Fibroblast of the aortic adventitia (primary cell): ENCODE measurements at places on chromosomes 11 and 22. TPM values are rescaled to one million over a fixed set of nuclear protein-coding genes. Genes with fewer than 3 reads are reported as not detected.
A peak's percentile ranks its signal among the peaks of the same experiment; 100 is the strongest.

DNA sequence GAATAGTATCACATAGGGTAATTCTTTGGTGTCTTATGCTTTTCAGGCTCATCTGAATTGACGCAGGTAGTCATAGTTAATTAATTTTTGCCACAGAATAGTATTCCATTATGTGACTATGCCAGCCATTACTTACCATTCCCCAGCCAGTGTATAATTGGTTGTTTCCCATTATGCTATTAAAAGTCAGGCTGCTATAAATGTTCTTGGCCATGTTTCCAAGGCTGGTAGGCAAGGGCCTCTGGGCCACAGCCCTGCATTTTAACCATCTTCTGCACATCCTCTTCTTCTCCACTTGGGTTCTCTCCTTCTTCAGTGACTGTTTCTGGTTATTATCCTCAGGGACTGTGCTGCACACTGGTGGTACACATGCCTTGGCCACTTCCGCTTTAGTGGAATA, 190.9 kb downstream of the ADAMTS15 start:
- DNase-seq = no peak

GRCh38 chr22:26941896-26942636, 284.7 kb downstream of the MIAT start:
- DNase-seq = peak; percentile 1

GRCh38 chr11:102361086-102362031, 14.3 kb downstream of the BIRC2 start:
- DNase-seq = no peak

- peak; percentile 65 for DNase-seq
Observed at GRCh38 chr11:9726321-9727022, 62.6 kb downstream of the SWAP70 start.

ACTN3 gene
- not detected in 2 replicates for total RNA-seq

- DNase-seq = no peak
Observed at GRCh38 chr22:19060356-19061009, 61.7 kb downstream of the DGCR2 start.

DNA sequence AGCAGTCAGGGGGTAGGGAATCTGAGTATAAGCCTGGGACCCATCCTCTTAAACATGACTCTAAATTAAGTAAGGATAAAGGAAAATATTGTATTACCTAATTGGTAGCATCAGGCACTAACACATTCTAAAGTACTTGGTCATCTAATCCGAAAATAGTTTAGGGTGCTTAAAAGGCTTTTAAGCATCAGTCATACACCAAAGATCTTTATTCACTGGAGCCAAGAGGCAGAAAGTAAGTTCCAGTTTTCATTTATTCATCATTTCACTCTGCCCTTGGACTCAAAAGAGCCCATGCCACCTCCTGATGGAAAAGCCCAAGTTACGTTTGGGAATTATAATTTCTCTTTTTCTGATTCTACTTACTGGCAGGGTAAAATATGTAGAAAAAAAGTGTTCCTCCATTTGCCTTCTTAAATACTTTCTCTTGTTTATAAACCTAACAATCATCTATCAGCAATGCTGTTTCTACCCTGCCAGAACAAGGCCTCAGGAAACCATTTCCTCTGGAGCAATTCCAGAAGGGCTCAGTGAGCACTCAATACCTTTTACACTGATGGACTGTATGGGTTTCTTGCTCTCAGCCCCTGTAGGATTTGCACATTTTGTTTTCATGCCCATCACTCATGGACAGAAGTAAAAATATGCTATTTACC, 120.1 kb upstream of the SLC5A12 start:
- DNase-seq = peak; percentile 84

OR51E2 gene
- total RNA-seq = not detected in 2 replicates

GRCh38 chr11:76322540-76322939, 58.4 kb downstream of the THAP12 start:
- DNase-seq = peak; percentile 61

PES1 gene
- 54.9 and 189 TPM in 2 replicates for total RNA-seq

DEPDC7 gene
- 3.5 and 9.9 TPM in 2 replicates for total RNA-seq

MRGPRF gene
- 34.3 and 41.8 TPM in 2 replicates for total RNA-seq

GRCh38 chr11:118082880-118083552, 3.7 kb downstream of the SMIM35 start:
- DNase-seq = no peak

DNA sequence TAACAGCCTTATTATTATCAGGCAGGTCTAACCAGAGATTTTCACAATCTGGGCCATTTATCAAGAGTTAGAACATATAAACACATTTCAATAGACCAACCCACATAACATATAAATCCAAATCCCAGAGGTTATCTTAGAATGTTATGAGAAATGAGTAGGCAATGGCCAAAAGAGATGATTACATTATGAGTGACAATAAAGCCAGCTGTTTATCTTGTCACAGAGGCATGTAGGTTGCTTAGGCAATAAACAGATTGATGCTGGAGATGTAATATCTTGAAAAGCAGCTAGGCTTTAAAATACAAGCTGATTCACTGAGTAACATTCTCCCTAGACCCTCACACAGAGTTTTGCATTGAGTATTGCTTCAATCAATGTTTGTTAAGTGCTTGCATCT, 148.5 kb upstream of the SESN3 start:
- DNase-seq = no peak

GRCh38 chr11:58497951-58498350, 10.0 kb downstream of the OR5B21 start:
- DNase-seq = no peak

CECR2 gene
- 0.49 TPM in 1 of 2 replicates, not detected in the other for total RNA-seq

GRCh38 chr22:23849009-23850006, 8.4 kb upstream of the SLC2A11 start:
- peak; percentile 63 for DNase-seq

OR8G1 gene
- total RNA-seq = not detected in 2 replicates

SEPTIN5 gene
- 18.4 and 62.3 TPM in 2 replicates for total RNA-seq

DNA sequence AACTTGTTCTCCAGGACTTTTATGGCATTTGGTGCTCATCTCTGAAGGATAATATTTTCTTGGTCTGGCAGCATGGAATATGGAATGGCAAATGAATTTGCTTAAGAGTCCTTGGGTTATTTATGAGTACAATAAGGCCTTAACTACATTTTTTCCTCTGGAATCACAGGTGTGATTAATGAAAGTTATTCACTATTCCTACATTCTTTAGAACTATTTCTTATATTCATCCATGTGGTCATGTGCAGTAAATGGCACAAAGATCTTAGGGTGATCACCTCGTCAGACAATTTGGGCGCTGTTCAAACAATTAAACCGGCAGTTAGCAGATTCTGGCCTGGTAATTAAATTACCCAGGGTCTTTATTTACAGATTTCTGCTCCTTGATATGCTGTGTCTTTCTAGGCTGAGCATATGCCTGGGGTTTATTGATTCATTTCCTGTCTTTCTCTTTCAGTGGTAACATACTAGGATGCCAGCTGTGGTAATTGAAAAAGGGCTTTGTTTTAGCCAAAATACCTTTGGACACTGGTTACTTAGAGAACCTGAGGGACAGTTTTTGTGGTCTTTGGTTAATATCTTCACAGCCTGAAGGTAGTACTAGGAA, 31.6 kb downstream of the SIK2 start:
- peak; percentile 34 for DNase-seq

CCDC88B gene
- 1.2 and 5.1 TPM in 2 replicates for total RNA-seq

DNA sequence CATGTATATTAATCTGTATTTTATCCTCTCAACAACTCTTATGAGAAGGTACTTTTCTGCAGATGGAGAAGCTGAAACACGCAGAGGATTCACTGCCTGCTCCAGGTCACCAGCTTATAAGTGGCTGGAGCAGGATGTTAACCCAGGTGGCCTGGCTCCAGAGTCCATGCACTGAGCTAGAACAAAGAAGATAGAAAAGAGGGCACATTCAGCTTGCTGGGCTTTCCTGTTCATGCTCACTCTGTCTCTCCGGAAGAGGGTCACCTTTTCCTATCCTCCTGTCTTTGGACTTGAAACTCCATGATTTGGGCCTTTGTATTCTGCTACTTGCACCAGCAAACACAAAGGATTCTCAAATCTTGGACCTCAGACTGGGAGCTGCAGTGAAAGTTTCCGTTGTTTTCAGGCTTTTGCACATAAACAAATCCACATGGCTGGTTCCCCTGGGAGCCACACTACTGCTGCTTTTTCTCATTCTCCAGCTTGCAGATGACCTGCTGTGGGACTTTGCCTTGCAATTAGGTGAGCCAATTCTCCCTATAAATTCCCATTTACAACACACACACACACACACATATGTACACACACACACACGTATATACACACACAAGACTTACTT, 117.3 kb upstream of the GRK3 start:
- DNase-seq = peak; percentile 6

DNA sequence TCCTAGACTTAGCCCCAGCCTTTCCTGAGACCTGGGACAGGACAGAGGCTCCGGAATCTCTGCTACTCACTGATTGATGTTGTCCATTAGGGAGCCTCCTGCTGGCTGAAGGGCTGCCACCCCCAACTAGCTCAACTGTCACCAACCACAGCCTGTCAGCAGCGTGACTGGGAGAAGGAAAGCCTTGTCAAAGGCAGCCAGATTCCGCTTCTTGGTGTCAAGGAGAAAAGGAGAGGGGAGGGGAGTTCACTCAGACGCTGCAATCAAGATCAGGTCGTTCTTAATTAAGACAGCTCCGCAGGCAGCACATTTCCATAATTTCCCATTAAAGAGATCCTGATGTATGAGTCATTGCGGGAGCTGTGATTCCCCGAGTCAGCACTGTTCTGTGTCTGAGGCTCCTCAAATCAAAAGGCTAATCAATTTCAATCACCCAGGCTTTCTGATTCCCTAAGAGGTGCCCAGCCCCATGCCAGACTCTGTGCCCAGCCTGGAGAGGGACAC, 152.8 kb upstream of the ZBED5 start:
- DNase-seq = no peak

CRYBB3 gene
- not detected in 2 replicates for total RNA-seq

HEPHL1 gene
- not detected in 2 replicates for total RNA-seq

TANGO2 gene
- total RNA-seq = 25.7 and 41.7 TPM in 2 replicates

GRCh38 chr11:35550374-35551036, 25.1 kb upstream of the PAMR1 start:
- DNase-seq = peak; percentile 81

DNA sequence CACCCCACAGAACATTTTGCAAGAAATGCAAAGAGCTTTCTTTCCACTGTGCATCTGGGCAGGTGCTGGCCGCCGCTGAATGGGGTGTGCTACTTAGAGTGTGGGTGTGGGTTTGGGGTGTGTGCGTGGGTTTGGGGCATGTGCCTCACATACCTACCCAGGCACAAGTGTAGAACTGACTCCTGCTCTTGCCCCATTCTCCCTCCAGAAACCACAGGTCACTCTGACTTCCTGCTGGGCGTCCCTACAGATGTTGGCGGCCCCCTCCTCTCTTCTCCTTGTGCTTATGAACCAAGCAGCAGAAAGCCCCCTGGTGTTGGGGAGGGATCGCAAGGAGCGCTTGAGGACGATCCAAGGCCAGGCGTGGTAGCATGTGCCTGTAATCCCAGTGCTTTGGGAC, 63.9 kb downstream of the GRIK4 start:
- DNase-seq = no peak

DNA sequence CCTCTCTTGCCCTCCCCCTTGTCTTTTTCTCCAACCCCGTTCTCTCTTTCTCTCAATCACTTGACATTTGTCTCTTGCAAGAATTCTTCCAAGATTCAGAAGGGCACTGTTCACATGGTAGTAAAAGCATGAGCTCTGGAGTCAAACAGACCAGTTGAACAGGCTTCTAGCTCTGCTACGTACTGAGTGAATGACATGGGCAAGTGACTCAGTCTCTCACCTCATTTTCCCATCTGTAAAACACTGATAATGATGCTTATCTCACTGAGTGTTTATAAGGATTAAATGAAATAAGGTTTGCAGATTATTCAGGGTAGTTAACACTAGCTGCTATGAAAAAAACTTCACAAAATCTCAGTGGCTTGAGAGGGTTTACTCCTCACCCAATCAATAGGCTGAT, 5.9 kb upstream of the IL10RA start:
- DNase-seq = no peak

CARS1 gene
- total RNA-seq = 51.6 and 95.8 TPM in 2 replicates

DNA sequence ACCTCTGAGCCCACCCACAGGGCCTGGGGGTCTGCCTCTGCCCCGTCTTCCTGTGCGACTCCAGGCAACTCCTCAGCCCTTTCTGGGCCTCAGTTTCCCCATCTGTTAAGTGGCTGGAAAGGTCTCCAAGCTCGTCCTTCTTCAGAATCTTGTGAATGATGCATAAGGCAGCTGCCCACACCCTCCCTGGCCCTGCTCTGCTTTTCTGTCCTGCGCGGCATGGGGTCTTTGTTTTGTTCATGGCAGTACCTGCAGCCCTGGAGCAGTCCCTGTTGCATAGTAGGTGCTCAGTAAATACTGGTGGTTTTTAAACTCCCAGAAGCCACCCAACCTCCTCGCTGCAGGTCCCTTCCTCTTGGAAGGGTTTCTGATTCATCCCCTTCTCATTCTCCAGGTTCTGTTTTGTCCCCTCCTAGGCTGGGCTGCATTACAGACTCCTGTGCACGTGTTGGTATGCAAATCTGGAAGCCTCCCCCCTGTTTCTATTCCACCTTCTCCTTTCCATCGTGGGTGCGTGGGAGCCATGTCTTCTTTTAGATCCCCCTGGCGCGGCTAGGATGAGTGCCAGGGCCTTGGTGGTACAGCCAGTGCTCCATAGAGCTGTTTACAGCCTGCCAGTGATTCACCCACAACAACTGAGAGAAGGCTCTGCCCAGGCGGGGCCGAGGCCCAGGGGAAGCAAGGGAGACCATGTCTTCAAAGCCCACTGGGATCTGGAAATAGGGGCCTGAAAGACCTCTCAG, 19.3 kb upstream of the SYT7 start:
- DNase-seq = no peak

DNA sequence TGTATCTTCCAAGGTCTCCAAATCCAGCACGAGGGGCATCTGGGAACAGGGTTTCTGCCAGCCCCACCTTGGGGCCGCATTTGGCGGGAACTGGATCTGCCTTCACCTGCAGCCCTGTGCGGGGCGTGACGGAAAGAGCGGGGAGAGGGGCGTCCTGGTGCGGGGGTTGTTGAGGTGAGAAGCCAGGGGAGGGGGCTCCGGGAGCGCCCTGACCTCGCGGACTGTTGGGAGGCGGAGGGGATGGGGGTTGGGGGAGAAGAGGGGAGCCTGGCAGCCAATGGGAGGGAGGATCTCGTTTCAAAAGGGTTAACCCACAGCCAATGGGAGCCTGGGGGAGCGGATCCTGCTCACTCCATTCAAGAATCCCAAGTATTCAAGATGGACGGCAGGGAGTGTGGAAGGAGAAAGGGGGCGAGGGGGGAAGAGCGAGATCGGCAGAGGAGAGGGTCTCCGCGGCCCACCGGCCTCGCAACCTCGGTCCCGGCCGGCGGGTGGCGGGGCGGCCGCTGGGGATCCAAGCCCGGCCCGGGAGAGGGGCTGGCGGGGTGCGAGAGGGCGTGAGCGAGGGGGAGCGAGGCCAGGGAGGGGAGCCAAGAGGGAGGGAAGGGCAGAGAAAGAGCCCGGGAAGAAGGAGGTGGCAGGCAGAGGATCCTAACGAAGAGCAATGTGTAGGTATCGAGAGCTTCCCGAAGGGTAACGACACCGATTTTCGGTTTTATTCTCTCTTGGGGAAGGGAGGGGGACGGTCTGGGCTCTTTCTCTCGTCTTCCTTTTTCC, 11.5 kb downstream of the YPEL4 start:
- peak; percentile 84 for DNase-seq
